ENCODE measurements at places on chromosomes 13 and 19.

- DNase-seq: peak; percentile 79
Observed at GRCh38 chr19:11587302-11587974, 9.8 kb upstream of the ZNF627 start.

DNA sequence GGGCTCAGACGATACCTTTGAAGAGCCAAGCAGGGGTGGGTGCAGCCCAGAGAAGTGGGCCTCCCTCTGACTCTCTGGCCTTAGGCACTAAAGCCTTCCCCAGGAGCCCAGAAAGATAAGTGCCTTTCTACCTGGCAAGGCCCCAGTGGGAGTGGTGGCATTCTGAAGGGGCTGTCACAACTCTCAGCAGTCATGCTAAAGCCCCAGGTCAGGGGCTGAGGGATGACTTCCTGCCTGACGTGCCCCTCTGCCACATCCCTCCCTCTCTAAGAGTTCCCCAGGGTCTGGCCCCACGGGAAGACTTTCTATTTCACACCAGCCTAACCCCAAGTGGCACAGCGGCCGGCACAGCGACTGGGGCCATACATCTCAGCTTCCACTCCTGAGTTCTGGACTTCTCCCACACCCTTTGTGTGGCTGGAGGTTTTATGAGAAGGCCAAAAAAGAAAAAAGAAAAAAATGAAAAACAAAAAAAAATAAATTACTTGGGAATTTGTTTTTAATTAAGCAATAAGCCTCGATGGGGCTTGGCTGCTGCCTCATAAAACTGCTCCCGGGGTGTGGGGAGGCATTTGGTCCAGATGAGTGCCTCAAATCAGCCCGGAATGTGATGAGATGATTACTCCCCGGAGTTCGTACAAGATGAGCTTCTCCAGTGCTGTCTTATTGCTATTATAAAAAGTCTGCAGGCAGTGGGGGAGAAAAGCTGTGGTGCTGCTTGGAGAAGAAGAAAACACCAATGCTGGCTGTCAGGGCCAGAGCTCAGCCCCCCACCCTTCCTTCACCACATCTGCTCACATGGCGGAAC lies 28.5 kb upstream of the PLEKHF1 start:
- DNase-seq: no peak

GRCh38 chr19:3068071-3068470 lies 5.8 kb upstream of the TLE5 start:
- no peak for DNase-seq

DNA sequence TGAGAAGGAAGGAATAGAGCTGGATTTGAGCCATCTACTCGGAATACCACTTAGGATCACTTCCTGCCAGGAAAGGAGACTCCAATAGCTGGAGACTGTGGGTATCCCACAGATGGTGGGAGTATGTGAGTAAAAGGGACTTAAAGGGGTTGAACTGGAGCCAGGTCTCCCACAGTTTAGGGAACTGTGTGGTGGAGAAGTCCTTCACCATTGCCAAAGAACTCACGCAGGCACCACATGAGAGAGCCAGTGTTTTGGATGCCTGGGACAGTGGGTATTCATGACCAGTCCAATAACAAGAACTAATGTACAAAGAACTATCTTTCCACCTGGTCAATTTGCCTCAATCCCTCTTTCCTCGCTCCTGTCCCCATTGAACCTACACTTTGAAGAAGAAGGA lies 24.4 kb upstream of the MYCBP2 start:
- DNase-seq: no peak

- peak; percentile 33 for DNase-seq
Observed at GRCh38 chr19:12611361-12611699, 610 bp downstream of the ZNF791 start.

DNA sequence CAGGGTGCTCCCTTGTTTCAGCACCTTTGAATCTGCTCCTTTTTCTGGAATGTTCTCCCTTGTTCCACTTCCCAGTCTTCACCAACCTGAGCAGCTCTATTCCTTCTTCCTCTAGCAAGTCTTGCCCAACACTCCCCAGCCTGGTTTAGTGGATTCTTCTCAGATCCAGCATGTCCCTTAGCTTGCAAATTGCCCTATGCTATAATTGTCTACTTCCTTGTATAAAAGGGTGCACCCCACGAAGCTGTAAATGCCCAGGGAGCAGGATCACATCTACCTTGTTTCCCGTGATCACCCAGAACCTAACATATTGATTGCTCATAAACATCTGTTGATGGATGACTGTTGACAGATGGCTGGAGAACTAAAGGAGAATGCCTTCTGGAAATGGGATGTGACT lies 93.2 kb upstream of the C1QTNF9B start:
- no peak for DNase-seq

DNA sequence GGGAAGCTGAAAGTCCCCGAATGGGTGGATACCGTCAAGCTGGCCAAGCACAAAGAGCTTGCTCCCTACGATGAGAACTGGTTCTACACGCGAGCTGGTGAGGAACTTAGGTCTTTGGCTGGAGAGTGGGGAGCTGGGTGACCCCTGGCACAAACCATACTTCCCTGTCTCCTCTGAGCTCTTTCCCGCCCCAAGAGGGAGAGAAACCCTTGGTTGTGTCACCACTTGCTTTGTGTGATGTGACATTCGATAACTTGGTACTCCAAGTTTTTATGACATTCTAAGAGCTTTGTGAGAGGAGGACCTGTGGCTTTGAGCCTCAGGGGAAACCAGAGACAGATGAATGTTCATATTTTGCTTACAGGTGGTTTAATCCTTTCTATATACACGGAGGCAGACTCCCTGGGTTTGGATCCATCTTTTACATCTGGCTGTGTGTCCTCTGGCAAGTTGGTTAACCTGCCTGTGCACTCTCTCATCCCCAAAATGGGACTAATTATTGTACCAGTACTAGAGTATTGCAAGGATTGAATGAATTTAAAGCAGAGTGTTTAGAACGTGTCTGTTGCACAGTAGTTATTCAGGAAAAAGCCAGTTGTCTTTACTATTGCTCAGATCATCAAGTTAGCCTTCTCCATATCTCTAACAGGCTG lies 1.2 kb downstream of the RPS19 start:
- DNase-seq: no peak

DNA sequence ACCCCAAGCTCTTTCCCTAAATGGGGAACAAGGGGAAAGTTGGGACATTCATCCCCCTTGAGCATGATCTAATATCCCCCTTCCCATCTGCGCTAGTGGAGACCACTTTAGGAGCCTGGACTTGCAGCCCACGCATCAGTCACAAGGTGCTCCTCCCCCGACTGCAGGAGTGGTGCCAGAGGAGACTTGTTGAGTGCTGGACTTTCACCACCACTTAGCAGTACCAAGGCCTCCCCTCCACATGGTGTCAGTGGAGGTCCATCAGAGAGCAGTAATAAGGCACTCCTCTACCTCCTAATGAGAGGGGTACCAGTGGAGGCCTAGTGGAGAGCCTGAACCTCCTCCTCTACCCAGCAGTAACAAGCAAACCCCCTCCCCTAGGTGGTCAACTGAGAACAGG lies 22.5 kb downstream of the CAB39L start:
- DNase-seq: peak; percentile 46

DNA sequence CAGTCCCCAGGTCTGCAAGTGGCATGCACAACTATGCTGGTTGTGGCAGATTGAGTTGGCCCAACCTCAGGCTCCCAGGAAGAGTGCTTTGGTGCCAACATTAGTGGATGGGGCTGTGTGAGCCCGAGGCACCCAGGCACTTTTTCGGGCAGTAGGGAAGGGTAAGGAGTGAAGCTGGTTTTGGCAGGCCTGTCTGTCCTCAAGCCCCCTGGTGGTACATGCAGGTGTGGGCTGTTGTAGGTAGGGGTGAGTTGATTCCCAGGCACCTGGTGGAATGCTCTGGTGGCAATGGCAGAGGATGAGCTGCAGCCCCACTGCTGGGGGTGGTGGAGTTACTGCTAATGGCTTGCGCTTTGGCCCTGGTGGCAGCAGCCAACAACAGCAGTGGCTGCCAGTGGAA lies 723.7 kb upstream of the SLITRK1 start:
- DNase-seq: no peak

DNA sequence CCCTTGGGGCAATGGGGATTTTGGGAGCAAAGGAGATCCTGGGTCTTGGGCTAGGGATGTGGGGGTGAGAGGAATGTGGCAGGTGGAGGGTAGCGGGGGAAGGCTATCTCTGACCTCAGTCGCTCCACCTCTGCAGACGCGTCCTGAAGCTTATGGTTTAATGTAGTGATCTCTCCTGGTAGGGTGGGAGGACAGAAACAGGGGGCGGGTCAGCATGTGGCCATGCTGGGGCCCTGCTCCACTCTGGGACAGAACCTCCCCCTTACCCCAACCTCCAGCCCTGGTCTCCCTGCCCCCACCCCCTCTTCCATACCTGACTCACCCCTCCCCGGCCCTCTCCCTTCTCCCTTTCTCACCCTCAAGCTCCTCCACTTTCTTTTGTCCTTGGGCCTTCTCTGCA lies 1.4 kb downstream of the BST2 start:
- no peak for DNase-seq

DNA sequence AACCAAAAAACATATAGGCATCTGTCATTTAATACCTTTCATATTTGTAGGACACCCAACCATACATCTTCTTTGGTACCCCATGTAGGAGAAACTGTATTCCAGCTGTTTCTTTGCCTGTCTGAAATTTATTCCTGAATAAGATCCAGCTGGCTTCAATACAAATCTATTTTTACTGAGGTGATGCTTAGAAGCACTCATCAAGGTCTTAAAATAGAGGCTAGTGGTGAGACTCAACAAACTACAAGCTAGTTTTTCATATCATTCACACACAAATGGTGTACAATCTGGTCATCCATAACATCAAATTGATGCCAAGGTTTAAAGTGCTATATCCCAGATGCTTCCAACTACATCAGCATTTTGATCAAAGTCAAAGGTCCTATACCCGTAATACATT lies 1071.3 kb upstream of the MIR17HG start:
- DNase-seq: no peak

GRCh38 chr19:38952395-38953165 lies 21.8 kb downstream of the MRPS12 start:
- DNase-seq: peak; percentile 69

DNA sequence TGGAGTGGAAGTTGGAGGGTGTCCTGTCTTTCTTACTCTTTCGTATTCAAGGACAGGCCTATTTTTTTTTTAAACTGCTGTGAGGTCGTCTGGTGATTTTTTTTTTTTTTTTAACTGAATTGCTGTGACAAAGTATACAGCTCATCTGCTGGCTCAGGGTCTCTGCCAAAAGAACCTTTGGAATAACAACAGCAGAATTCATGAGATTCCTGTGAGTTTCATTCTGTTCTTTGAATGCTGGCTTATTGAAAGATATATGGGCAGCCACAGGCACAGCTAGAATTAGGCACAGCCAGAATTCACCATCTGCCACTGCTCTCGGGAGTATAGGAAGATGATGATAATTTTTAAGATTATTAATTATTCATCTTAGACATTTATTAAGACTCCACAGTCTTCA lies 21.4 kb upstream of the FRY start:
- DNase-seq: no peak

DNA sequence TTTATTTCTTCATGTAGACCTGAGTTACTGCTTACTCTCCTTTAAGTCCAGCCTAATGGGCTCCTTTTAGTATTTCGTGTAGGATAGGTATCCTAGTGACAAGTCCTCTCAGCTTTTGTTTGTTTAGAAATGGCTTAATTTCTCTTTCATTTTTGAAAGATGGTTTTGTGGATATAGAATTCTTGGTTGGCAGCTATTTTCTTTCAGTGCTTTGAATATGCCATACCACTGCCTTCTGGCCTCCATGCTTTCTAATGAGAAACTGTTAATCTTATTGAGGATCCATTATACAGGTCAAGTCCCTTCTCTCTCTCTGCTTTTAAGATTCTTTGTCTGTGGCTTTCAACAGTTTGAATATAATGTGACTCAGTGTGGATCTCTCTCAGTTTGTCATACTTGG lies 46.8 kb upstream of the SACS start:
- DNase-seq: no peak
